H9 (cell line): ENCODE measurements at places on chromosomes 7 and 10.

- DNase-seq, result no peak
- H3K27ac ChIP-seq, result no peak overlapping the region
- no peak overlapping the region for H3K4me3 ChIP-seq
- H3K27me3 ChIP-seq, result no peaks in the 10 kb centered on the region
- H3K36me3 ChIP-seq, result no peaks in the 10 kb centered on the region
These were observed 165.7 kb downstream of the SEMA3D start for GRCh38 chr7:85021101-85021704.

GRCh38 chr10:21512573-21513404, 12.7 kb downstream of the SKIDA1 start:
- peaks cover 8% of the 10 kb centered on the region; the same call in 1 of the 2 replicates for H3K4me1 ChIP-seq
- H3K27ac ChIP-seq, result no peak overlapping the region
- DNase-seq, result no peak
- peak overlapping the region; percentile 35 for H3K4me3 ChIP-seq
- peaks cover 13% of the 10 kb centered on the region; the same call in 1 of the 2 replicates for H3K27me3 ChIP-seq

DNA sequence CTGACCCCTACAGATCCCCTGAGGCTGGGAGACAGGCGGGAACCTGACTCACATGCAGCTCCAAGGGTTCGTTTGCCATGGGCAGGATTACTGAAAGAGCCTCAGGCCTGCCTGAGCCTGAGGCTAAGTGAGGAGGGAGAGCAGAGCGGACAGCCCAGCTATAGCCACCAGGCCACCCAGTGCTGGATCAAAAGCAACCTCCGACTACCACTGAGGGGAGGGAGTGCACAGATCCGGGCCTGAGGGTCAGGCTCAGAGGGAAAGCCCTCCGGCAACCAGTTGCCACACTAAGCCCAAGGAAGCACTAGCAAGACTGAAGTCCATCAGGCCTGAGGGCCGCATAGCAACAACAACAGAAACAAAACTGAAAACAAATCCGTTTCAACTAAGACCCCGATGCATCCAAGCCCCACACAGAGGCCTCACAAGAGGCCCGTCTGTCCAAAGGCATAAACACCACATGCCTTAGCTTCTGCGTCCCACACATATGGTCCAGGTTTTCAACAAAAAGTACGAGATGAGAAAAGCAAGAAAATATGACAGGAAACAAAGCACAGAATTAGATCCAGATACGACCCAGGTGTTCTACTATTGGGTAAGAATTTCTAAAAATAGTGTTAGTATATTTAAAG, 92.5 kb upstream of the VIPR2 start:
- no peaks in the 10 kb centered on the region for H3K4me1 ChIP-seq
- H3K36me3 ChIP-seq, result peaks cover 11% of the 10 kb centered on the region

DNA sequence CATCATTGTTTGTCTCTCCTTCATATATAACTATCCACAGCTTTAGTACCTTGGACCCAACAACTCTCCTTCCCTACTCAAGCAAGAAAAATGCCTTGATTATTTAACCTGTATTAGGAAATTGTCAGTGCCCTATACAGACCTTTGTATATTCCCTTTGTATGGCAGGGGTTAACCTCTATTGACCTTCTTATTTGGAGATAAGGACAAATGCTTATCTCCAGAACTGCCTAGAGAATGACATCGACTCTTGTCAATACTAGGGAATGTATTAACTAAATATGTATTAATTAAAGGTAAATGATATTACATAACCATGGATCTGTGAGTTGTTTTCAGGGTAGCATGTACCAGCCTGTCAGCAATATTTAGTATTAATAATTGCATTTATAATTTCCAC, 10.4 kb upstream of the AKR1D1 start:
- H3K36me3 ChIP-seq, result no peaks in the 10 kb centered on the region
- H3K27me3 ChIP-seq, result no peaks in the 10 kb centered on the region
- no peaks in the 10 kb centered on the region for H3K4me1 ChIP-seq
- H3K4me3 ChIP-seq, result no peak overlapping the region
- DNase-seq, result no peak
- no peak overlapping the region for H3K27ac ChIP-seq

GRCh38 chr10:72175149-72175548, 40.7 kb upstream of the ANAPC16 start:
- H3K27ac ChIP-seq, result no peak overlapping the region
- H3K36me3 ChIP-seq, result no peaks in the 10 kb centered on the region
- H3K27me3 ChIP-seq, result no peaks in the 10 kb centered on the region
- H3K4me1 ChIP-seq, result no peaks in the 10 kb centered on the region
- H3K4me3 ChIP-seq, result no peak overlapping the region
